Heart right ventricle (tissue), 16 donors: ENCODE measurements at places on chromosomes 6 and 20.
A peak's percentile ranks its signal among the peaks of the same experiment; 100 is the strongest.

GRCh38 chr20:48828734-48829460, 1.1 kb upstream of the PREX1 start:
- no peak for DNase-seq

- peak; percentile 51 for DNase-seq
These were observed 61.3 kb upstream of the EPB41L1 start for GRCh38 chr20:36093025-36093803.

DNA sequence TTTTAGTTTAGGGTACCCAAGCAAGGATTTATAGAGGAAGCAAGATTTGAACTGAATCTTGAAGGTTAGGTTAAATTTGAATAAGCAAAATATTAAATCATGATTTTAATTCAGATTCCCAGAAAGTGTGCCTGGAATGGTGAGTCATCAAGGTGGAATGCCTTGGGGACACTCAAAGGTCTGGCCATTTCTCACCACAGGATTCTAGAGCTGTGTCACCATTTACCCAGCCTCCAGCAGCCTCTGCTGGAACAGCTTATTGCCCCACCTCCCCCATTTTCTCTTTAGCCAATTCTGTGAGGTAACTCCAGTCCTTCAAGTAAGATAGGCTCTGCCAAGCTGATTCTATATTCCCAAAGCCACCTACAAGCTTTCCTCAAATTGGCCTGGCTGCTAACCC, 181.4 kb downstream of the SIM1 start:
- DNase-seq = no peak

GRCh38 chr6:99241905-99242534, 107.5 kb downstream of the FAXC start:
- peak; percentile 16 for DNase-seq

GRCh38 chr6:57040011-57040410, 6.5 kb upstream of the KIAA1586 start:
- DNase-seq = no peak

- DNase-seq = no peak
These were observed 299.1 kb downstream of the EPHA7 start for GRCh38 chr6:93120154-93120742.

GRCh38 chr6:154360476-154360875, 3.9 kb upstream of the IPCEF1 start:
- no peak for DNase-seq

DNA sequence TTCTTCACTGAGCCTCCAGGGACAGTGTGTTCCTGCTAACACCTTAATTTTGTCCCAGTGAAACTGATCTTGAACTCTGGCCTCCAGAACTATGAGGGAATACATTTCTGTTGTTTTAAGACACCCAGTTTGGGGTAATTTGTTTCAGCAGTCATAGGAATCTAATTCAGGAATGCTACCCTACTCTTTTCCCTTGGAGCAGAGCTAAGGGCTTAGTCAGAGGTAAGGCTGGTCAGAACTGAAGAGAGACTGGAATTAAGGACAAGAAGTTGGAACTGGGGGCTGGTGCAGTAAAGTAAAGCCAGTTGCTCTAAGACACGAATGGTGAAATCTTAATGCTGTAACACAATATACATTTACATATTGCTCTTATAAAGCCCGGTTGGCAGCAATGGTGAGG, 809.7 kb downstream of the MAFB start:
- DNase-seq = no peak

GRCh38 chr6:35370124-35370741, 27.9 kb downstream of the PPARD start:
- DNase-seq = peak; percentile 49

- DNase-seq = peak; percentile 87
These were observed at the start of gene ZSCAN26 for GRCh38 chr6:28266962-28267694. Gene ZSCAN26, plus strand, starts transcription at chr6:28267143. Its CDS starts 4,777 bp downstream, at chr6:28271920.

DNA sequence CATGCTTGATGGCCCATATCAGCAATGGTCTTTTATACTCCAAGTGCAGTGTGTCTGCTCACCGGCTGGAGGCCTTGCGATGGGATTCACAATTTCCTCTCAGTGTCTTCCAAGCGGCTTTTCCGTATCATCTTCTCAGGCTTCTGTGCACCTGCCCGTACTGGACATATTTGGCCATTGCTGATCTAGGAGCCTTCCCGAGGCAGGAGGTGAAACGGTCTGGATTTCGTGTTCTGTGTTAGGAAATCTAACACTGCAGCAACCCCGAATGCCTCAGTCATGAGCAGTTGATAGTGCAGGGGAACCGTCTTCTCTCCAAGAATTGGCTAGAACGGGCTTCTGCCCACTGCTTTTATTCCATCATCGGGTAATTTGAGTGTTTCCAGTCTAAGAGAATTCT, 60.5 kb downstream of the PPP1R14C start:
- DNase-seq = no peak

DNA sequence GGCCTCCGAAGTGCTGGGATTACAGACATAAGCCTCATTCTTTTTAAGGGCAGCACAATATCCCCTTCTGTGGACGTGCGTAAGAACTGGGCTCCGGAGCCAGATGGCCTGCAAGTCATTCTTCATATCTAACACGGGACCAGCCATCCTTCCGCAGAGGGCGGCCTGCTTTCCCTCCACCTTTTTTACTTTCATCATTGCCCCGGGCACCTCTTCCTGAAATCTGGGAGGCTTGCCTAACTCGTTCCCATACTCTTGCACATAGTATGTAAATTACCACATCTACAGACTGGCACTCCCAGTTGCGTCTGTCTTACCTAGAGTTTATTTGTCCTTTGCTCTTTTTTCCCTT, 29.9 kb upstream of the SLC23A2 start:
- DNase-seq = no peak

DNA sequence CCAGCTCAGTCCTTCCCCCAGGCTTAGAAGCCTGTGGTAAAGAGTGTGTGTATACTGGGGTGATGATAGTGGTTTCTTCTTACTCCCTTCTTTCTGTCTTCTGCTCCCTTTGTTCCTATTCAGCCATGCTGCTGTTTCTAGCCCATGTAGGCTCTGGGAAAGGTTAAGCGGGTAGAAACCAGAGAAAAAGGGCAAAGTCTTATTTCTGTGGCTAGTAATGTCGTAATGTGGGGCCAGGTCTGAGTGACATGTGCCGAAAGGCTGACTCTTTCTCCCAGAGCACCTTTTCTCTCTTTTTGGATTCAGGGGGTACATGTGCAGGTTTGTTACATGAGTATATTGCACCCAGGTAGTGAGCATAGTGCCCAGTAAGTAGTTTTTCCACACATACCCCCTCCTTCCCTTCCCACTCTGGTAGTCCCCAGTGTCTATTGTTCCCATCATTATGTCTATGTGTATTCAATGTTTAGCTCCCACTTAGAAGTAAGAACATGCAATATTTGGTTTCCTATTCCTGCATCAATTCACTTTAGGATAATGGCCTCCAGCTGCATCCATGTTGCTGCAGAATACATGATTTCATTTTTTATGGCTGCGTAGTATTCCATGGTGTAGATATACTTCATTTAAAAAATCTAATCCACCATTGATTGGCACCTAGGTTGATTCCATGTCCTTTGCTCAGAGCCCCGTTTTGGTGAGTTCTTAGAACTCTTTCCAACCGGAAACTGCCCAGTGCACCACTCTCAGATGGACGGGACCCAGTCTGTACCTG, 74.3 kb downstream of the EFHC1 start:
- no peak for DNase-seq

DNA sequence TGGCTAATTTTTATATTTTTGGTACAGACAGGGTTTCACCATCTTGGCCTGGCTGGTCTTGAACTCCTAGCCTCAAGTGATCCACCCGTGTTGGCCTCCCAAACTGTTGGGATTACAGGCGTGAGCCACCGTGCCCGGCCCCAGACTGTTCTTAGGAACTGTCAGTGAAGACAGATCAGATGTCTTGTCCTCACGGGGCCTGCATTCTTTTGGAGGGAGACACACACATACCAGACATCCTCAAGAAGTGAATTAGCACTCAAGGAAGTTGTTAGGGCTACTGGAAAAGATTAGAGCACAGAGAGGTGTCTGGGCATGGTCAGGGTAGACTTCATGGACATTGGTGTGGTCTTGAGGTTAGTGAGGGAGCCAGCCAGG, 10.3 kb upstream of the LPIN3 start:
- DNase-seq = no peak

GRCh38 chr6:136086686-136087085, 163.4 kb downstream of the MTFR2 start:
- no peak for DNase-seq

GRCh38 chr6:143279385-143279784, 171.1 kb downstream of the ADAT2 start:
- no peak for DNase-seq

DNA sequence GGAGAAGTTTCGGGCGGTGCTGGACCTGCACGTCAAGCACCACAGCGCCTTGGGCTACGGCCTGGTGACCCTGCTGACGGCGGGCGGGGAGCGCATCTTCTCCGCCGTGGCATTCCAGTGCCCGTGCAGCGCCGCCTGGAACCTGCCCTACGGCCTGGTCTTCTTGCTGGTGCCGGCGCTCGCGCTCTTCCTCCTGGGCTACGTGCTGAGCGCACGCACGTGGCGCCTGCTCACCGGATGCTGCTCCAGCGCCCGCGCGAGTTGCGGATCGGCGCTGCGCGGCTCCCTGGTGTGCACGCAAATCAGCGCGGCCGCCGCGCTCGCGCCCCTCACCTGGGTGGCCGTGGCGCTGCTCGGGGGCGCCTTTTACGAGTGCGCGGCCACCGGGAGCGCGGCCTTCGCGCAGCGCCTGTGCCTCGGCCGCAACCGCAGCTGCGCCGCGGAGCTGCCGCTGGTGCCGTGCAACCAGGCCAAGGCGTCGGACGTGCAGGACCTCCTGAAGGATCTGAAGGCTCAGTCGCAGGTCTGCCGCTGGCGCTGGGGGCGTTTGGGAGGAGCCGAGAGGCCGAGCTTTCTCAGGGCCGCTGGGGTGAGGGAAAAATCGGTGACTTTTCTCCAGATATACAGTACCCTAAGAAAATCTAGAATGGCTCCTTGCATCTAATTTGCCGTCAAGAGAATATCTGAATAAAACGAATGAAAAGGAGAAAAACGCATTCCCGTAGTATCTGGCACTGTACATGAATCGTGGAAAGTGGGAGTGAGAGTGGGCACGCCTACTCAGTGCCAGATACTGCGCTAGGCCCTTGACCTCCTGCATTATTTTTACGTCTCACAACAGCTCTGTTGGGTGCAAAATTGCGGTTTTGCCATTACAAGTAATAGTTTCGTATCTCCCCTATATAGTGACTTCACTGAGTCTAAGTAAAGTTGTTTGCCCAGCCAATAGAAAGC, 1.0 kb downstream of the CALHM6 start:
- DNase-seq = peak; percentile 46

DNA sequence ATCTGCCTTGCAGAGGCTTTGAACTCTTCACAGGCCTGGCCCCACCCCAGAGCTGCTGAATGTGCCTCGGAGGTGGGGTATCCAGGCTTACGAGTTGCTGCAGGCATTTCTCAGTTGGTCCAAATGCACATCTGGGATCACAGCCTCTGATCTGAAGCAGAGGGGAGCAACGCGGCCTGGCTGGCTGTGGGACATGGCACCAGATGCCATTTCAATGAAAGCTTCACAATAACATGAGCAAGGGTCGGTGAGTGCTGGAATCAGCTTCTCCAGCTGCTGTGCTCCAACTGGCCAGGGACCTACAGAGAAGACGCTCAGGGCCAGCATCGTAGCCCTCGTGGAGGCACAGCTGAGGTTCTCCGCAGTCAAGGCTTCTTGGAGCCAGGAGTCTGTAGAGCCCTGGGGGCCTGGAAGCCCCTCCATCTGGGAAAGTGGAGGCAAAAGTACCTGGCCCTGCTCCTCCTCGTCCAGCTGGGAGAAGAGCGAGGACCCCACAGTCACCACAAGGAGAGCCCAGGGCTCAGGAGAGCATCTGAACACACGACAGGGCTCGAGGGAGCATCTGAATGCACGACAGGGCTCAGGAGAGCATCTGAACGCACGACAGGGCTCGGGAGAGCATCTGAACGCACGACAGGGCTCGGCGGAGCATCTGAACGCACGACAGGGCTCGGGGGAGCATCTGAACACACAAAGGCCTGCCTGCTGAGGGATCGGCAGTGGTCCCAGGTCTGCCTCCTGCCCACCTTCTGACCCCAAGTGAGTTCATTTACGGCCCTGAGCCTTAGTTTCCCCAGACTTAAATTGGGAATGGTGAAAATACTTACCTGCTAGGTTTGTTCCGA, 165.2 kb downstream of the DLL1 start:
- no peak for DNase-seq

DNA sequence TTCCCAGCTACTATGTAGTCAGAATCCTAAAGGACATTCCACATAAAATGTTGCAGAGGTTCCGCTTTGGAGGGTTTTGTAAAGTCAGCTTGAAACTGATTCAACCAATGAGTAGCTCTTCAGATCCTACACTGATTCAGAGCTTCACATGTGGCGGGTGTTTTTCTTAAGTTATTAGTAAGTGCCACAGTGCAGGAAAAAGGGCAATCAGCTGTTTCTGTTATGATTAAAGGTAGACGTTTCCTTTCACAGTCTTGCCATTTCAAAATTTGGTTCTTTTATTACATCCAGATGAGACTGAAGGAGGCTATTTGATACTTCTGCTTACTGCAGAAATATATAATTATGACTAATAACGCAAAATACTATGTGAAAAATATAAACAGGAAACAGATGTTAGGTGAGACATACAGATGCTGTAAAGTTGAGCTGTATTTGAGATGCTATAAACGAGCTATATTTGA, 443.9 kb downstream of the CDKAL1 start:
- DNase-seq = no peak

GRCh38 chr6:166365221-166365620, 17.5 kb downstream of the MPC1 start:
- DNase-seq = peak; percentile 41

DNA sequence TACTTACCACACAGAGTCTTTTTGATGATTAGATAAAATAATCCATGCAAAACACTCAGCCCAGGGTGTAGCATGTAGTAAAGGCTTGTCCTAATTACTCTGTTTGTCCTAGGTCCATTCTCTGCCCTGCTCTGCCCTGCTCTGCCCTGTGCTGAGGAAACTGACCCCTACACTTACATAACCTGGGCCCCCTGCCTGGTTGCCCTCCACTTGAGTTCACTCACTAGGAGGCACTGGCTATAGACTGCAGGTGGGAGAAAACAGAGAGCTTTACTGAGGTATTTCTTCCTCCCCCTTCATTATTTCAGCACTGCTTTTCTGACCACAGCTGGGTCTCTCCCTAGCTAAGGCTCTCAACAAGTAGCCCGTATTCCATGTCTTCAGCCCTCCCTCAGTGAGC, 70.9 kb upstream of the TBX18 start:
- no peak for DNase-seq

DNA sequence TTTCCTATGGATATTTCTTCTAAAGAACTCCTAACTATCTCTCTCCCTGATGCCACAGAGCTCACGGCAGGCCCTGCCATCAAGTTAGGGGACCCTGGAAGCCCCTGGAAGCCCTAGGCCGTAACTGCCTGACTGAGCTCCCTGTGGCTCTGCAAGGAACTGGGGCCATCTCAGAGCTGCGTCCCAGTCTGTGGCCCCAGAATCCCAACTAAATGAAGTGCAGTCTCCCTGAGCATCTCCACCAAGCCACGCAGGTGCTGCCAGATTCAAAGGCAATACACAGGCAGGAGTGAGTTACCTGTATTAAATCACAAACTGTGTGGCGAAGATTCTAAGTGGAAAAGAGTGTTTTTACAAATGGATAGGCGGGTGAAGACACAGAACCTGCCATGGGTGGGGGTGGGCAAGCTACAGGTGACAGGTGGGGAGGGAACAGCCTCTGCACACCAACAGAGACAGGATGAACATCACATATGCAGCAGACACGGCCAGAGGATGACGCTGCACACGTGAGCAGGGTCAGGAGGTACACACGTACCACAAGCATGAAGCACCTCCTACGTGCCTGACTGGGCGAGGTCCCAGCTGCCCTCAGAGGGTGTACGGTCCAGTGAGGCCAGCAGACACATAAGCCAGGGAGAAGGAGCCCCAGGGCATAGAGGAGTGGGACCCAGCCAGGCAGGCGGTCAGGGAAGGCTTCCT, 358.5 kb downstream of the ZFAND3 start:
- no peak for DNase-seq

GRCh38 chr6:43517505-43518357, 842 bp downstream of the POLR1C start:
- DNase-seq = no peak
